ENCODE measurements at places on chromosomes 2 and 18.

DNA sequence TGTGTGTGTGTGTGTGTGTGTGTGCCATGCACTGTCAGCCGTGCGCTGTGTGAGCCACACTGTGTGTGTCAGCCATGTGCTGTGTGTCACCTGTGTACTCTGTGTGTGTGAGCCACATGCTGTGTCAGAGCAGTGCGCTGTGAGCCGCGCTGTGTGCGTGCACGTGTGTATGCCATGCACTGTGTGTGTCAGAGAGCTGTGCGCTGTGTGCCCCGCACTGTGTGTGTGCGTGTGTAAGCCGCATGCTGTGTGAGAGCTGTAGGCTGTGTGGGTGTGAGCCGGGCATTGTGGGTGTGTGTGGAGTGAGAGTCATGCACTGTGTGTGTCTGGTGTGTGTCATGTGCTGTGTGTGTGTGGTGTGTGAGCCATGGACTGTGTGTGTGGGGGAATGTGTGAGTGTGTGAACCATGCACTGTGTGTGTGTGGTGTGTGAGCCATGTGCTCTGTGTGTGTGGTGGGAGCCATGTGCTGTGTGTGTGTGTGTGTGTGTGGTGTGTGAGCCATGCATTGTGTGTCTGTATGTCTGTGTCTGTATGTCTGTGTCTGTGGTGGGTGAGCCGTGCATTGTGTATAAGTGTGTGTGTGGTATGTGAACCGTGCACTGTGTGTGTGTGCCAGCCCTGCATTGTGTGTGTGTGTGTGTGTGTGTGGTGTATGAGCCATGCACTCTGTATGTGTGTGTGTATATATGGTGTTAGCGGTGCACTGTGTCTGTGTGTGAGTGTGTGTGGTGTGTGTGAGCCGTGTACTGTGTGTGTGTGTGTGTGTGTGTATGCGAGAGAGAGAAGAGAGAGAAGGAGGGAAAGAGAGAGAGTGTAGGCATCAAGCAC, 106.4 kb upstream of the TPO start:
- DNase-seq = no peak

- DNase-seq = no peak
These were observed 89.4 kb upstream of the MCFD2 start for GRCh38 chr2:47004905-47005495.

DNA sequence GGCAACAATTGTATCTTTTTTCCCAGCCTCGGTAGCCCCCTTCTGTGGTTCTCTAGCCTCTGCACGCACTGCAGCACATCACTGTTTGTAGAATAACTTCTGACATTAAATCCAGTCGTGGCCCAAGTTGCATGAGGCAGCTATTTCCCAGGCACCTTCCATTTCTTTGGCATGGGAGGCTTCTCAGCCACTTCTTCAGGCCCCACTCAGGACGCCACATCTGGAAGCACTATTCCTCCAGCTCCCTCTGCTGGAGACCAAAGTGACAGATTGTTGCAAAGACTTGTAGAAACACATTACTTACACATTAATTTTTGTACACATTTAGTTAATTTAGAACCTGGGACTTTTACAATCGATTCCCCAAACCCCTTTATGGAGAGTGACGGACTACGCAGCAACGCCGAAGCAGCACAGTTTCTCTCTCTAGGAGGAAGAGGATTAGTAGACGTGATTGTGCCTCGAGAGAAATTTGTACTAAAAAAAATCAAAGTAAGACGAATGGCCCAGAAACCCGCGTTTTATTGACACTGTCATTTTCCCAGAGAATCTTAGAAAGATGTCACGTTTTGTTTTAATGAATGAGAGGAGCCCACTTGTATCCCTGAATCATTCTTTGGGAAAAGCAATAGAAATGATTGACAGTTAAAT, 57.8 kb upstream of the RGPD5 start:
- peak; percentile 43 for DNase-seq

GRCh38 chr2:119253114-119253702, 29.6 kb downstream of the STEAP3 start:
- DNase-seq = no peak

DNA sequence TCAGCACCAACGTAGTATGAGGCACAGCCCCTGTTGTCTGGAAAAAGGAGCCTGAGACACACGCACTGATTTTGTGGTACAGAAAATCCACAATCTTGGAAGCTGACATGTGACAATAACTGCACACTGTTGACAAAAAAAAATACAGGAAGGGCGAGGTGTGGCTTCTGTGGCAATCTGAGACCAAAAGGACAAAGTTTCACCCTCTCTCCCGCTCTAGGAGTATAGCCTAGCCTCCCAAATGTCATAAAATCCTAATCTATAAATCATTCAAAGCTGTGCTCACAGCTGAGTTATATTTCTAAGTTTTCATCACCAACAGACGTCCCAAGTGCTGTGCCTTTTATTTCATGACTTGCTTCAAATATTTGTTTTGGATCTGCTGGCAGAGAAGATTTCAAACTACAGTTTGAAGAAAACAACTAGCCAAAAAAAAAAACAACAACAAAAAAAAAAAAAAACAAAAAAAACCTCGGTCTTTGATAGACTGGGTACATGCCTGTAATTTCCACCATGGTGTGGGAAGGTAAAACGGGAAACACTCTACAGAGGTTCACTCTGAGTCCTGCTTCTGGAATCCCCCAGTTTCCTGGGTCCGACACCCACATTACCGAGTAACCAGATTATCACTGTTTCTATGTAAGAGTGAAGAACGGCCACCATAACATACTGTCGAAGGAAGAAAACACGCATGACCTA, 61.0 kb downstream of the C2orf76 start:
- DNase-seq = no peak

GRCh38 chr2:29012211-29012681, 31.1 kb downstream of the TOGARAM2 start:
- DNase-seq = peak; percentile 82

DNA sequence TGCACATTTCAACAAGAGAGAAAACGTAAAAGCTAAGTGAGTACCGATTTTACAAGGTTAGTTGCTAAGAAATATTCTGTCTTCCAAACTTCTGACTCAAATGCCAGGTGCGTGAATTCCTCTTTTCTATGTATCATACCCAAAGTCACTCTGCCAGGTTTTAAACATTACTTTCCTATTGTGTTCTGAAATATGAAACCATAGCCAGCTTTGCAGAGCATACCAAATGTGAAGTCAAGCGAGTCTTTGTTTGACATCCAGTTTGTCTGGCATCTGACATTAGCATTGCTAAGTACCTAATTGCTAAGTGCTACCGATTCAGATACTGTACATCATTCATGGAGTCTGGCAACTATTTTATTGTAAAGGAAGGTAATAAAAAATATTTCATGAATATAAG, 321.9 kb upstream of the GALNT5 start:
- no peak for DNase-seq

GRCh38 chr2:101442042-101442666, 32.8 kb downstream of the RFX8 start:
- DNase-seq = no peak

- no peak for DNase-seq
These were observed 276 bp downstream of the NFE2L2 start for GRCh38 chr2:177264209-177264692.

DNA sequence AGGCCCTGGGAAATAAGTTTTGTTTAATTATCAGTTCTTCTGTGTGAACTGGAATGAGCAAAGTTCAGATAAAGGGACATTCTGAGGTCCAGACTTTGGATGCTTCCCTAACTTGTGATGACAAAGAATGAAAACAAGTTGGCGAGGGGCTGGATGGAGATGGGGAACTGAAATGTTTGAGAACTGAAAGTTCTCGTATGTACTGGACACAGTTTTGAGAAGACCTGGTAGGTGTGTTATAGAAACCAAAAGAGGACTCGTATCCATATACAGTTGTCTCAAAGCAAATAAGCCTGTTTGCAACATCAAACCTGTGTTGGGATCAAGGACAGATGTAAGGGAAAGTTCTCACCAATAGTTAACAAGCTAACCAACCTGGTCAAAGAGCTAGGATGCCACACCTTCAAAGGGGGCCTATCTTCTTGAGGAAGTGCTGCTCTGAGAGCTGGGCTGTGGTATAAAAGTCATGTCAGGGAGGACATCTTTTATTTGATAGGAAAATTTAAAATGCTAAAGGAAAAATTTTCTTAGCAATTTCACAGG, at the start of gene UPP2:
UPP2 (plus strand) TSS at position 493 of the 543 bp plus-strand sequence. CDS start 188 bp downstream, outside the sequence.
- no peak for DNase-seq

- DNase-seq = no peak
These were observed 178.4 kb upstream of the TPO start for GRCh38 chr2:1234731-1235308.

- no peak for DNase-seq
These were observed 73.1 kb upstream of the RMDN2 start for GRCh38 chr2:37851828-37852584.

All from heart left ventricle (tissue), 16 donors.